Stimulated activated CD4-positive, alpha-beta T cell treated with anti-CD3 and anti-CD28 coated beads, TNF-alpha, amount 100 ng/mL, for 24 hours (primary cell): ENCODE measurements at places on chromosomes 3 and 15.

DNA sequence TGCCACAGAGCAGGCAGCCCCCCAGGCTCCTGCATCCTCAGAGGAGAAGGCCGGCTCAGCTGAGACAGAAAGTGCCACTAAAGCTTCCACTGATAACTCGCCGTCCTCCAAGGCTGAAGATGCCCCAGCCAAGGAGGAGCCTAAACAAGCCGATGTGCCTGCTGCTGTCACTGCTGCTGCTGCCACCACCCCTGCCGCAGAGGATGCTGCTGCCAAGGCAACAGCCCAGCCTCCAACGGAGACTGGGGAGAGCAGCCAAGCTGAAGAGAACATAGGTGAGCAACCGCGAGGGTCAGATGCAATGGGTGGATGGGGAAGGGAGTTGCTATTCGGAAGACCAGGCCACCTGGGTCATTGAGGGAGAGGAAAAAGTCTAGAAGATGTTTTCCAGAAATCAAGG, 53.0 kb downstream of the GAP43 start:
- no peak for DNase-seq

- no peak for DNase-seq
Observed at GRCh38 chr3:69052472-69052898, 352 bp upstream of the TMF1 start.

- DNase-seq = no peak
Observed at GRCh38 chr3:129610276-129610675, 3.8 kb upstream of the PLXND1 start.

DNA sequence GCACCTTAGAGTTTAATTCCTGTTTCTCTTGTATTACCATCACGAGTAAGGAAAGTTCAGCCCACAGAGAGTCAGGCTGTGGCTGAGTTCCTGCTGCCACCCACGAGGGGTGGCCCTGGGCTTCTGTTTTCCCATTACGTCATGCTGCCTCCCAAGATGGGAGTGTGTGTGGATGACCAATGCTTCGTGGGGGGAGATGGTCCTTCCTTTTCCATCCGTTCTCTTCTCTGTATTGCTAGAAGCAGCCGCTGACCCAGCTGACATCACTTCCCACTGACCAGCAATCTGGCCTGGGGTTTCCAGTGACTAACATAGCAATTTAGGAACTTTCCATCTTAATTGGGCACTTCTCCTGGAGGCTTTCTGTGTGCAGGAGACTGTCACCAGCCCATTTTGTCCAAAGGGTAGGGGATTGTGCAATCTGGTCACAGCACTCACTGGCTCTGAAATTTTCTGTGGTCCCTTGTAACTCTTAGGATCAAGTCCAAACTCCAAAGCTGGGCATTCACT, 9.3 kb downstream of the IRAK2 start:
- no peak for DNase-seq

DNA sequence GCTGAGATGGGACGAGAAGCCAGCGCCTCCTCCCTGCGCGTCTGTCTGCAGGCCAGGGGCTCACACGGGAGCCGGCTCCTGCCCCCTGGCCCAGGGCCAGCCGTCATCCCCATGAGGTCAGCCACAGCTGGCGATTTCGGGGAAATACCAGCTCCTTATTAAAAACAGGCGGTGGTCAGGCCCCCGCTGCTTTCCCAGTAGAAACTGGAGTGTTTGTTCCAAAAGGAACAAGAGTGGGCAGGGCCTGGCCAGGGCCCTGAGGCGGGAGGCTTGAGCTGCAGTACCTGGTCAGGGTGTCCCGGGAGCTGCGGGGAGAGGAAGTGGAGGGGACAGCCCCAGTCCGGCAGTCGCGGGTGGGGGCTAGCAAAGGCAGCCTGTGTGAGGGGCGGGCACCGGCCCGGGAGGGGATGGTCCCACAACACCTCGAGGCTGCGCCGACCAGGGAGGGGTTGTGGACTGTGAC, 17.8 kb downstream of the MYL3 start:
- DNase-seq = no peak

DNA sequence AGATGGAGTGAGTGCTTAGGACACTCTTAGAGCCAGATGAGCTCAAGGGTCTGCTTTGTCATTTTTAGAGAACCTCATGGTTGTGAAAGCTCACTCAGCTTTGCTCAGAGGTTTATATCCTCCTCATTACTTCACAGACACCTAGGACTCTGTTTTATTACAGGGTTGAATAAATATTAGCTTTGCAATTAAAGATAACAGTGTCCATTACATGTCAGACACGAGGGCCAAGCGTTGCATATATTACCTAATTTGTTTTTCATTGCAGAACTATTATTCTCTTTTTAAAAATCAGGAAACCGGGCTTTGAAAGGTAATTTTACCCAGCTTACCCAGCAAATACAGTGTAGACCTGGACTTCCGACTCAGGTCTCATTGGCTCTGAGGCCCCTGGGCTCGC, 16.1 kb downstream of the MAP6D1 start:
- no peak for DNase-seq

DNA sequence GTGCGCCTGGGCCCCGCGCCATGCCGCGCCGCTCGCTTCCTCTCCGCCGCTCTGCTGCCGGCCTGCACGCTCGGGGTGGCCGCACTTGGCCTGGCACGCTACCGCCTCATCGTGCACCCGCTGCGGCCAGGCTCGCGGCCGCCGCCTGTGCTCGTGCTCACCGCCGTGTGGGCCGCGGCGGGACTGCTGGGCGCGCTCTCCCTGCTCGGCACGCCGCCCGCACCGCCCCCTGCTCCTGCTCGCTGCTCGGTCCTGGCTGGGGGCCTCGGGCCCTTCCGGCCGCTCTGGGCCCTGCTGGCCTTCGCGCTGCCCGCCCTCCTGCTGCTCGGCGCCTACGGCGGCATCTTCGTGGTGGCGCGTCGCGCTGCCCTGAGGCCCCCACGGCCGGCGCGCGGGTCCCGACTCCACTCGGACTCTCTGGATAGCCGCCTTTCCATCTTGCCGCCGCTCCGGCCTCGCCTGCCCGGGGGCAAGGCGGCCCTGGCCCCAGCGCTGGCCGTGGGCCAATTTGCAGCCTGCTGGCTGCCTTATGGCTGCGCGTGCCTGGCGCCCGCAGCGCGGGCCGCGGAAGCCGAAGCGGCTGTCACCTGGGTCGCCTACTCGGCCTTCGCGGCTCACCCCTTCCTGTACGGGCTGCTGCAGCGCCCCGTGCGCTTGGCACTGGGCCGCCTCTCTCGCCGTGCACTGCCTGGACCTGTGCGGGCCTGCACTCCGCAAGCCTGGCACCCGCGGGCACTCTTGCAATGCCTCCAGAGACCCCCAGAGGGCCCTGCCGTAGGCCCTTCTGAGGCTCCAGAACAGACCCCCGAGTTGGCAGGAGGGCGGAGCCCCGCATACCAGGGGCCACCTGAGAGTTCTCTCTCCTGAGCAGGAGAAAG, 951 bp downstream of the GPR62 start:
- no peak for DNase-seq

DNA sequence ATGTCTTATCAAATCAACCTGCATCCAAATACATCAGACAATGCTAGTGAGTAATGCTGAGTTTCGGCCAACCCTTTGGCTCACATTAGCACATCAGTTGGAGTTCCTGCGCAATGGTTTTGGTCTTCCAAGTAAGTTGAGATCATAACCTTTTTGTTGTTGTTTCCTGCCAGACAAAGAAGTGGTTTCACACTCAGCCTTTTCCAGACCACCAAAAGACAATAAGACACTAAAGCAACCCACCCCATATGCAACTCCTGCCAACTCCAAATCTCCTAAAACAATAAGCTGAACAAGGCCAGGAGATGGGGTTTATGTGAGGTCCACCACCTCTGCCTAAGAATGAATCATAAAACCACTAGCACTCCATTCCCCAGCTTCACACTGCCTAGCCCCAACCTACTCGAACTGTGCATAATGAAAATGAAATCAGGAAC, 177.0 kb downstream of the ERC2 start:
- no peak for DNase-seq

DNA sequence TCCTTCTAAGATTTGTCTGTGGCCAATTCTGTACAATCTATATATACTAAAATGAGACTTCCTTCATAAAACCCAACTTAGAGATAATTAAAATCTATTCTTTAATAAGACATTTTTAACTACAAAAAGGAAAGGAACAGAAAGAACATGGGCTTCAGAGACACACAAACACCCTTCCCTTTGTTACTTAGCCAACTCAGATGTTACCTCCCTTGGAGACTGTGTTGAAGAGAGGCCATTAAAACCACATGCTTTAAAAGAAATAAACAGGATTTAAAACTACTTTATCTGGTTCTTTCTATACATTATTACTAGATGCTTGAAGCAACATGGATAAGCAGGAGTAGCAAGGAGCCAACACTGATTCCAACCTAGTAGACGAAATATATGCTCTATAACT, 42.0 kb downstream of the LRRFIP2 start:
- DNase-seq = no peak
